ENCODE measurements at places on chromosomes 4 and X. TPM values are rescaled to one million over a fixed set of nuclear protein-coding genes. Genes with fewer than 3 reads are reported as not detected.

- DNase-seq = no peak
Measured at GRCh38 chr4:156146571-156146970, 192.9 kb upstream of the CTSO start.

DNA sequence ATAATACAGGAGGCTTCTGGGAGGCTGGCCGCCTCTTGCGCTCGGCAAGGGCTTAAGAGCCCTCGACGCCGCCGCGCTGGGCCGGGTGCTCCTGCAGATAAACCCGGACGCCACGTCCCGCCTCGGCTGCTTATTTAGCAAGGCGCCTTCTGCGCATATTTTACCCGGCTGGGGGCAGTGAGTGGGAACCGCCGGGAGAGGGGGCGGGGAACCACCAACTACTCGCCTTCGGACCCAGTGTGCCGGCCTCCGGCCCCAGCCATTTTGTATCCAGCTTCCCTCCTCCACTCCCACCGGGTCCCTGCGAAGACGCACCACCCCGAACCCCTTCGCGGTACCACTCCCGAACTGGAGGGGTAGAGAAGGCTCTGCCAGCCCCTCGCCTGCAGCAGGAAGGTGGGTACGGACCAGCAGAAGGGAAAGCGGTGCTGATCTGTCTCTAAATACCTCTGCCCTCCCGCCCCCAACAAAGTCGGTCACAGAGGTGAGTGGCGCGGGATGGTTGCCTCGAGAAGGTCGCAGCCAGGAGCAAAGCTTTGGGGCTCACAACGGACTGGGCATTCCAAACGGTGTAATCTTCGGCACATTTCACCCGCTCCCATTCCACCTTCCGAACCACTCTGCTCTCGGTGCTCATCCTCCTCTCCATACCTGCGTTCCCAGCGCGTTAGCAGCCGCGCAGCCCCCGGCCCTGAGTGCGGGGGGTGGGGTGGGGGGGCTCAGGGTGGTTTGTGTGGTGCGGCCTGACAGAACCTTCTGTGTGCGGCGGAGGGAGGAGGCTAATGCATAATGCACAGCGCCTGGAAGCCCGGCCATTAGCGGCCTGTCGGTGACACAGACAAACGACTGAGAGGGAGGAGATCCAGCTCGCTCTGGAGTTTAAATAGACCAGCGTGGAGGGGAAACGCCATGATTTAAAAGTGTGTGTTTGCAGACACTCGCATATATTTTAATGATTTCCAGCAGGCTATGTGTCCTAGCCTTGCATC lies 4.9 kb upstream of the BCOR start:
- DNase-seq = no peak

DNA sequence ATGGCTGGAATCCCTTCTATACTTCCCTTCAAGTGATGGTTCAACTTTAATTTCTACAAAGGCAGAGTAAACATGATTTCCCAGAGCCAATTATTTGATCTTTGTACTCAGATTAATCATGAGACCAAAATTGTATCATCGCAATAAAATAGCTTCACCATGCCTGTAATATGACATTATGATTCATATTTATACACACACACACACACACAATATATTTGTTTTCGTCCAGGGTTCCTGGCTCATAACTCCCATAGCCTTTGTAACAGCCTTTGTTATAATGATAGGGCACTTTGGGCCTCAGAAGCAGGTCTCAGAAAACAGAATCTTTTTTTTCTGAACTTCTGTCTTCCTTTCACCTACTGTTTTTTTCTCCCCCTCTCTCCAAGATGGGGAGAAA lies 270.6 kb downstream of the ADGRA3 start:
- DNase-seq = no peak

- no peak for DNase-seq
Measured at GRCh38 chr4:76658231-76659102, 223.4 kb downstream of the SHROOM3 start.

PQBP1 gene
- total RNA-seq = 19.8 TPM

DNA sequence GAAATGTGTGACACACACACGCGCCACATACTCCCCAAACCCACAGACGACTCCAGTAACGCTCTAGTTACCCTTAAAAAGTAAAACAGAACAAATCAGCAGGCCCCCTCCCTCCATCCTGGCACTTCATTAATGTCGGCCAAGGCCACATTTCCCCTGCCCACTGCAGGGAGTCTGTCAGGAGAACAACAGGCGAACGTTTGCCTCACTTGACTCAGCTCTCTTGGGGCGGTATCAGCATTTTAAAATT lies 671 bp upstream of the FHIP1A start:
- no peak for DNase-seq

DNA sequence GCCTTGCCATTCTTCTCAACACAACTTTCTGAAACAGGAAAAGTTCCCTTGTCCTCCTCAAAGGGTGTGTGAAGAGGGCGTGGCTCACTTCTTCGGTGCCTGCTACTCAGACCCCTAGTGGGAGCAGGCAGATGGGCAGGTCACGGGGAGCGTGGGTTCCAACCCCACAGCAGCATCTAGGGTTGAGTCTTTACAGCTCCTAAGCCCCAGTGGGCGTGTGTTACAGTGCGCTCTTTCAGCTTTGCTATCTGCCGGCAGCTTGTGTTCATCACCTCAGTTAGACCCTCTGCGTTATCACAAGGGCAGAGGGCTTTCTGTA lies 57.5 kb upstream of the KLF3 start:
- no peak for DNase-seq

- no peak for DNase-seq
Measured at GRCh38 chrX:149898554-149898953, 17.6 kb downstream of the MAGEA8 start.

DNA sequence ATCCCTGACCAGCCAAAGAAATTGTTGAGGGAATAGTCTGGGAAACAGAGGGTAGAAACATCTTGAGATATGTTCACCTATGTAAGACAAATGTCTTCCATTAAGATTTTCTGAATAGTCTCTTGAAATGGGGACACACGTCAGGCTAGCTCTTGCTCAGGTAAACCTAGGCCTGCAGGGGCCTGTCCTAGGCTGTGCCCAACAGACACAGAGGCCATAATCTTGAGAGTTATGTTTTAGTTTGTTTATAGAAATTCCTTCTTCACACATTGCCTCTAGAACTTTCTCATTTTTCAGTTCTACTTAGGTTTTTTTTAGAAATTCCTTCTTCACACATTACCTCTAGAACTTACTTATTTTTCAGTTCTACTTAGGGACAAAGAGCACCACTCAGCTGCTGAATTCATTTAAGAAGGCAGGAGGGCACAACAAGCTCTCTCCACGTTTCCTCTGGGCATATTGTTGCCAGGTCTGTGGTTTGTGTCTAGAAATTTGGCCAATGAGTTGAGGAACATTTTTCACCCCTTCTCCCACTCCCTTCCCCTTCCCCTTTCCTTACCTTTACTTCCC lies 94.9 kb downstream of the ARHGAP24 start:
- DNase-seq = no peak

DNA sequence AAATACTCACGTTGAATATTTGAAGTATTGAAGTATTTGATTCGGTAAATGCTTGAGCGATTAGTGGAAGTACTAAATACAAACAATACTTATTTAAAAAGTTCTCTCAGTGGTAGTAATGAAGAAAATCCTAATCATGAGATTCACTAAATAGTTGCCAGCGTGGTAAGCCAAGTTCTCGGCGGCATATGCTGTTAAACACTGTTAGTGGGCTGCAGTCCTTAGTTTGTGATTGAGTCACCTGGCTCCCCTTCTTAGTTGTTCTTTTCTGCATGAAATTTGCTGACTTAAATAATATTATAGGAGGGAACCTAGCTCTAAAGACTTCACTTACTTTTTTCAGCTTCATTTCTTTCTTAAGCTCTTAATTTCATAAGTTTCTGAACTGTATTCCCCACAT lies 51.4 kb downstream of the STIM2 start:
- no peak for DNase-seq

DNA sequence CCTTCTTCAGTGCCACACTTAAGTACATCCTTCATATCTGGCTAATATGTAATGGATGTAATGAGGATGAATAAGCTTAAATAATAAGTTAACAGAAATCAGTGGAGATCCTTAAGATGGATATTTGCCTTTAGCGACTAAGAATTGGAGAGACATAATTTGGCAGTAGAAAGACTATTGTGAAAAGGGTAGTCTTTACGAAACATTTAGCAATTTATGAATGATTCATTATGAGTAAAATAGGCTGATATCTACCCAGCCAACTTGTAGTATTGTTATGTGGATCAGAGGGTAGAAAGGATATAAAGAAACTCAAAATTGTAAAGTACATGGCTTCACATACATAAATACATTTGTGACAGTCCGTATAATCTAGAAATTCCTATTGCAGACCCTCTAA lies 2371.8 kb downstream of the PCDH7 start:
- DNase-seq = no peak

TNIP2 gene
- 6.8 TPM for total RNA-seq

DNA sequence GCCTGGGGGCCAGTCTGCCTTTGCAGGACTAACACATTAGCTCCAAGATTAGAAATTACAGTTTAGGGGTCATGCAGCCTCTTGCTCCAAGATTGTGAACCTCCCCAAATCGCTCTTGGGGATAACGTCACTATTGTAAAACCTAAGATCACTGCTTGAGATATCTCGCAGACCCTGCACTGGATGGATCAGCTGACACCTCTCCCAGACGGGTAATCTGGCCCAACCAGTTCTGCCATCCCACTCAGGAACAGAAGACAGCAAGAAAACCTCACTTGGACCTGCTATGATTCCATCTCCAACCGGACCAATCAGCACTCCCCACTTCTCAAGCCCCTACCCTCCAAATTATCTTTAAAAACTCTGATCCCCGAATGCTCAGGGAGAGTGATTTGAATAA lies 431.2 kb downstream of the GPM6A start:
- DNase-seq = no peak
